ENCODE measurements at places on chromosomes 4 and X.

DNA sequence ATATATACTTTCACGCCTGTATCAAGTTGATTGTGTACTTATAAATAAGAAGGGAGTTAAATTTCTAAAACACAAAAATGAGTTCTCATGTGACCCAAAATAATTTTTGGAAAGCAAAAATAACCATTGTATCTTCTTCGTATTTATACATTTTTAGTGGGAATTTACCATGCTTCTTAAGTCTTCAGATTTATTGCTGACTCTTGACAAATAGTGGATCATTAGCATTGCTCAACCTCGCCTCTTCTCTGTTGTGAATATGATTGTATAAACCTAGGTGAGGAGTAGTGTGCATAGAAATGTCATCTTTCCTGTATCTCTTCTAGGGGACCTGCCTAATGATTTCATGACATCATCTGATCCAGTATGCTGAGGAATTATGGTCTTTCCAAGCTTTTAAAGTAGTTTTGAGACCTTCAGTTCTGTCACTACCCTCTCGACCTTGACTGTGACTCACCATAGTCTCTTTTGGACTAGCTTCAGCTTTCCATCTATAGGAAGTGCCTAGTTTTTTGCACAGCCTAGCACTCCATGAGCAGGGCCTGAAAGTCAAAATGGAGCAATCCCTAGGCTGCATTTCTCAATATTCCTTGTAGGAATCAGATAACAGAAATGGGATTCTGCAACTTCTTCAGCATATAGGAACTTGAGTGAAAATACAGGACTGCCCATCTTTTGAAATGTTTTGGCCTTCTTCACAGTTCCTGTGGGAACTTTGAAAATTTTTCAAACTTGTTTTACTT lies 157.6 kb downstream of the ARX start:
- no peak for DNase-seq

DNA sequence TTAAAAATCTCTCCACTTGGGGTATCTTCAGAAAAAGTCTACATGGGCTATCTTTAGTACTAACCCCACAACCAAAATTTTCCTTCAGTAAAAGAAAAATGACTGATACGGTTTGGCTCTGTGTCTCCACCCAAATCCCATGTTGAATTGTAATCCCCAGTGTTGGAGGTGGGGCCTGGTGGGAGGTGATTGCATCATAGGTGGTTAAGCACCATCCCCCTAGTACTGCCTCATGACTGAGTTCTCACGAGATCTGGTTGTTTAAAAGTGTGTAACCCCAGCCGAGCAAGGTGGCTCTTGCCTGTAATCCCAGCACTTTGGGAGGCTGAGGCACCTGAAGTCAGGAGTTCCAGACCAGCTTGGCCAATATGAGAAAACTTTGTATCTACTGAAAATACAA lies 66.8 kb downstream of the USP46 start:
- DNase-seq: no peak

DNA sequence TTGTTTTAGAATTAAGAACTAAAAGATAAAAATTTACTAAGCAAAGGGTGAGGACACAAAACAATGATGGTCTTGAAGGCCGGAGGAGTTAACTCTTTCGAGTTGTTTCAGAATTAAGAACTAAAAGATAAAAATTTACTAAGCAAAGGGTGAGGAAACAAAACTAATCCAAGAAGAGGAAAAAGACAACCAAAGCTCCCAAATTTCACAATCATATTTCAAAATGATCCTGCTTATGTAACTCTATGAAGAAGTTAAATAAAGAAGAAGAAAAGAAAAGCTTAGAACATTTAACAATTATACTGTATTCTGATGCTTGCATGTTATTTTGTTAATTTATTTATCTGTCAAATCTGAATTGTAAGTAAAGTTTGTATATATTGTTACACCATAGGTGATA lies 154.8 kb upstream of the SLIT2 start:
- DNase-seq: no peak

- peak; percentile 83 for DNase-seq
These were observed 133.4 kb downstream of the ATG4A start for GRCh38 chrX:108224727-108225621.

GRCh38 chr4:52824603-52825459 lies 37.3 kb upstream of the RASL11B start:
- no peak for DNase-seq

GRCh38 chrX:24260842-24261550 lies 52.9 kb downstream of the SUPT20HL2 start:
- no peak for DNase-seq

- DNase-seq: no peak
These were observed 11.4 kb downstream of the FRAS1 start for GRCh38 chr4:78068481-78068880.

- no peak for DNase-seq
These were observed 31.2 kb downstream of the WDR1 start for GRCh38 chr4:10085386-10085785.

DNA sequence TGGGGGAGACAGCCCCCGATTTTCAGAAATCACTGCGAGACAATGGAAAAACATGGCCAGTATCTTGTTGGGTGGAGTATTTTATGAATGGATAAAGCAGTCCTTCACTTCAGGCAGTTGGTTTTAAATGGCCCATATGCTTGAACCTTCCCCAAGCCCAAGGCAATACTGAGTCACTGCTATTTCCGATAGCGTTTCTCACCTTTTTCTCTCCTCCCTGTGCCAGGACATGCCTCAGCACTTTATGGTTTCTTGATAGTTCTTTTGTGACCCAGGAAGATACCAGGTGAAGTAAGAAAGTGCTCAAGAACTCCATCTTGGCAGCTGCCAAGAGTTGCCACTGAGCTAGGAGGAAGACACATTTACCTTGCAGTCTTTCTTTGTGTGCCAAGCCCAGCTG lies 26.8 kb upstream of the ESX1 start:
- no peak for DNase-seq

DNA sequence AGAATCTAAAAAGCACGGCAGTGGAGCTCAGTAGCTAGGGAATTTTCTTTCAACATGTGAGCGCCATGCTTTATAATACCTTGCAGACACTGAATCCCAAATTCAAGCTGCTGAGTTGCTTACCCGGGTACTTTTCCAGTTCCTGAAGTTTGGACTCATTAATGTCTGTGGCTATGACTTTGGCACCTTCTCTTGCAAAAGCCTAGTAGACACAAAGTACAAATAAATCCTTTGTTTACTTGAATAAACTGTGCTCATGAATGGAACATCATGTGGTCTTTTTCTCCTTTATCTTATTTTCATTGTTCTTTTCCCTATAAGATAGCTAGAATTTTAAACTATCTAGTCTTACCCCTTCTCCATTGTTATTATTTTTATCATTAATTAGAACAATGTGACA lies 4.6 kb downstream of the BDH2 start:
- no peak for DNase-seq

DNA sequence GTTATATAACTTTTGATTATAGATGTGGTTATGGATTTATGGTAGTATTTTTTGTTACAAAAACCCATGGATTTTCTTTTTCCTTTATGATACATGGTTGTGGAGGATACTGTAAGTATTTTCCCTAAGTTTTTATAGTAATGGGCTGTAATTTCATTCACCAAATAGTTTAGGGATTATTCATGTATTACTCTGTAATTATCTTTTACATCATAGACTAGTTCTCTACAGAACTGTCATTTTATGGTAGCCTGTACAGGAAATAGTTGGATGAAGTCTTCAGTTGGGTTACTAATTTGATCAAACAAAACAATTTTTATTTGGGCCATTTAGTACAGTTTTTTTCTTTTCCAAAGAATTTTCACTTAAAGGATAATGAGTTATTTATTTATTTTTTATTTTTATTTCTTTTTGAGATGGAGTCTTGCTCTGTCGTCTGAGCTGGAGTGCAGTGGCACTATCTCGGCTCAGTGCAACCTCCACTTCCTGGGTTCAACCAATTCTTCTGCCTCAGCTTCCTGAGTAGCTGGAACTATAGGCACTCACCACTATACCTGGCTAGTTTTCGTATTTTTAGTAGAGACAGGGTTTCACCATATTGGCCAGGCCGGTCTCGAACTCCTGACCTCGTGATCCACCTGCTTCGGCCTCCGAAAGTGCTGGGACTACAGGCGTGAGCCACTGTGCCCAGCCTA lies 42.1 kb downstream of the RBPJ start:
- DNase-seq: no peak

GRCh38 chr4:5143306-5143861 lies 92.1 kb downstream of the STK32B start:
- DNase-seq: no peak

DNA sequence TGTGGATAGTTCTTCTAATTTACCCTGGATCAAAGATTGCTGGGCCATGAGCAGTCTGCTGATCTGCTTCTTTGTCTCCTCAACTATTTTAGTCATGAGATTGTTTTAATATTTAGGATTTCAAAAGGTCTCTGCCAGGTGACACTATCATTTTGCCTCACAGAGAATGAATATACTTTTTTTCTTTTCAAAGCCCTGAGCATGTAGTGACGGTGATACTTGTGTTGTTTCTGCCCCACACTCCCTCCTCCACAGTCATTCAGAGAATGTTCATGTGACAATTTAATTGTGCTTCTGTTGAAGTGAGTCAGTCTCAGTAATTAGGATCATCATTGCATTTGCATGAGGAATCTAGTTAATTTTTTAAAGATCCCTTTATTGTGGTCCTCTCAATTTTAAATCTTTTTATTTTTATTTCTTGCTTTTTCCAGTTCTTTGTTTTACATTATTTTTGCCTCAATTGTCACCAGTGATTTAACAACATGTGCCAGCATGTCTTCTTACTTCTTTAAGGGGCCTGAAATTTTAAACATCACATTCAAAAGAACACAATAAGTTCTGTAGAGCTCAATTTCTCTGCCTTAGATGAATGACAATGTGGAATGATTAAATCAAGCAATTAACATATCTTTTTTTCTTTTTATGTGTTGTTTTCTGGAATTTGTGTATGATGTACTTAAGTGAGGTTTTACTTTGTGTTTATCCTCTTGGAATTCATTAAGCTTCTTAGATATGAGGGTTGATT lies 12.3 kb downstream of the MMRN1 start:
- DNase-seq: no peak

GRCh38 chrX:77930581-77930980 lies 20.1 kb downstream of the ATP7A start:
- DNase-seq: no peak

- DNase-seq: no peak
These were observed 8.2 kb downstream of the ZCCHC4 start for GRCh38 chr4:25320773-25321172.

DNA sequence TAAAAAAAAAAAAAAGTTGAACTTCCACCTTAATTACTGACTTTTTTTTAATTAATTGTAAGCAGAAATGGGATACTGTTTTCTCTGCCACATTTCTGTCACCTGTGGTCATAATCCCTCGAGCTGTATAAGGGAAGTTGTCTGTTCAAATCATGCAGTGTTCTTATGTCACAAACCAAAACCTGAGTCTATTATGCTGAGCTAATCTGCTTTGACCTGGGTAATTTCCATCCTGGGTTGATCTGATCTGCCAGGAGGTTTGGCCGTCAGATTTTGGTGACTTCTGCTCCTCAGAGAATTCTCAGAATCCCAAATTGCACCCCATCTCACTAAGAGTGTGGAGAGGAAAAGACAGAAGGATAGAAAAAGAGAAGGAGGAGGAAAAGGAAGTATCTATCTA lies 683.1 kb downstream of the KCTD8 start:
- DNase-seq: no peak

GRCh38 chr4:51884055-51884454 lies 41.1 kb downstream of the DCUN1D4 start:
- no peak for DNase-seq

GRCh38 chrX:12802741-12803140 lies 11.5 kb downstream of the PRPS2 start:
- no peak for DNase-seq

- DNase-seq: no peak
These were observed 79.8 kb downstream of the ADAMTS3 start for GRCh38 chr4:72489267-72489666.

GRCh38 chr4:100391863-100392262 lies 126.0 kb downstream of the EMCN start:
- DNase-seq: no peak

GRCh38 chr4:793941-794621 lies 31.8 kb downstream of the CPLX1 start:
- DNase-seq: peak; percentile 29

DNA sequence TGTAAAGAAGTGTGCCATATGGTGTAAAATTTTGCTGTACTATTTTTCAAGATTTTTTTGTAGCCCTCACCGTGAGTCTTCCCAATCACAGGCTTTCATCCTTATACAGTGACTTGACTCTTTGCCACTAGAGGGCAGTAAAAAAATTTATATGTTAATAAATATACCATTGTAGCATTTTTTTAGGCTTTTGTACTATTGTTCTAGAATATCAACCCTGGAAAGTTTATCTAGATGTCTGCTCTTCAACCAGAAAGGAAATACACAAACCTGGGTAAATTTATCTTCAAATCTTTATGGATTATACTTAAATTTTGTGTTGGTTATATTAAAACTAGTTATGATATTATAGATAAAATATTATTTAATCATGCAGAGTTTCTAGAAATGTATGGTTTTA lies 235.3 kb downstream of the TENM3 start:
- DNase-seq: peak; percentile 57

GRCh38 chr4:4574792-4575191 lies 32.9 kb upstream of the STX18 start:
- no peak for DNase-seq
